ENCODE measurements at places on chromosomes 1 and 21.

DNA sequence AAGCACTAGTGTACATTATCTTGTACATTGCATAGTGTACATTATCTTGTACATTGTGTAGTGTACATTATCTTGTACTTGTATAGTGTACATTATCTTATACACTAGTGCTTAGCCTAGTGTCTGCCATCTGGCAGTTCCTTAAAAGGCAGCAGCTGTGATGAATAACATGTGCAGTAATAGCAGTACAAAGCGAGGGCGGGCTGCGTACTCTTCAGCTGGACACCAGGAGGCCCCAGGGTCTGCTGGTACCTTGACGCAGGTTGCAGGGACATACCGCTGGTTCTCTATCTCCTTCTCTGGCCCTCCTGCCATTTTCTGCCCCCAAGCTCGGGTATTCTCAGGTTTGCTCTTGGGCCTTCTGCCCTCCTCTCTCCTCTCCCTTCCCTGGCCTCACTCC is 149.6 kb downstream of the SEC16B start:
- no peak for DNase-seq

GRCh38 chr21:39377444-39378050 is 28.7 kb upstream of the HMGN1 start:
- no peak for DNase-seq

DNA sequence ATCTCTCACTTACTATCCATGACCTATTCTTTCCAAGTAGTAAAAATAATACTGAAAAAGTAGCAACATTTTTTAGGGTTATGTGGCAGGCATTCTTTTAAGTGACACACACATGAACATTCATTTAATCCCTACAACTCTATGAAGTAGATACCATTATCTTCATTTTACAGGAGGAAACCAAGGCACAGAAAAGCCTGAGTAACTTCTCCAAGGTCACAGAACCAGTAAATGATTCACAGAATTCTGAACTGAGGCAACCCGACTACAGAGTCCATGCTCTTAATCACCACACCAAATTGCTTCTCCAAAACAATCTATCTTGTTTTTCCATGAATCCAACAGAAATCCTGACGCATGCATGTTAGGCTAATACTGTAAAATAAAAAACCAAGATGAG is 17.5 kb downstream of the FUBP1 start:
- DNase-seq = no peak

- DNase-seq = no peak
Observed at GRCh38 chr21:14895792-14896191, 169.0 kb downstream of the NRIP1 start.

GRCh38 chr21:42092771-42093170 is 21.7 kb downstream of the UMODL1 start:
- no peak for DNase-seq

DNA sequence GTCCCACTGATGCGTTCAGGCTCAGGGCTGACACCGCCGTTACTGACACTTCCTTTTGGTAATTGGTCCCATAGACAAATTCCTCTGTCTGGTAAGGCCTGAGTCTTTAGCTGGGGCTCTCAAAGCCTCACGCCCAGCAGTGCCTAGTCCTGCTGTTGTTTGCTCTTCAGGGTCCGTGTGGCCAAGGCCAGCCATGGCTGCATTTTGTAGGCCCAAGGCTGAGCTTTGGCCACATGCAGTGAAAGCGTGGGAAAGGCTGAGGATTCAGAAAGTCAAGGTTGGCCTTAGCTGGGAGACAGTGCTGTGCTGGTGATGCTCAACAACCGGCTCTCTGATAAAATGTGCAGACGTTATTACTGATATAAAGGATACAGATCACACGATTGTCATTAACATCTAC is 63.5 kb upstream of the C1orf174 start:
- DNase-seq = no peak

DNA sequence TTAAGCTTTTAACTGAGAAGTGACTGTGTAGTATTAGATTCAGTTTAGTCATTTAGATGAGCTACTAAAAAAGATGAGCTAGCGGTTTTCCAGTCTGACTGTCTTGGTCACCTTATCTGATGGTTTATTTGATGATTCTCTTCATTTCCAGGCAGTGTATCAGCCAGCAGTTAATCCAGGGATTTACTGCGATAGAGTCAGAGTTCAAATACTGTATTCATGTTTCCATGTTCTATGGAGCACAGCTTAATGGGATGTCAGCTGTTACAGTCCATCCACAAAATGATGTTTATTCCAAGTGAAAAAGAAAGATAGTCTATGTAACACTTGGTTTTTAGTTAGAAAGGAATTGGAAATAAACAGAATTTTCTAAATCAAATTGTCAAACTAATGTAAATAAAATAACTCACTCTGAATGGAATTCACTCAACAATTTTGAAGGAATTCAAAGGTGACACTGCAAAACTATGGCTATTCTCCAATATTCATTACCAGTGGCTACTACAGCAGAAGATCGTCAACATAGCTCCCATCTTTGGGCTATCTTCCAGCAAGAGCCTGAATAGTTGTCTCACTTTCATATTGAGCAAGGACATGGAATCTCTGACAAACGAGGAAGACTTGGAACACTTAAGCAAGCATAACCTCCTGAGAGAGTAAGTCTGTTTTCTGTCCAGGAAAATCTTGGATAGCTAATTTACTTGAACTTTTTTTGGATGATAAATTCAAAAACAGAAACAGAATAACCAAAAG is 54.6 kb upstream of the DPT start:
- no peak for DNase-seq

DNA sequence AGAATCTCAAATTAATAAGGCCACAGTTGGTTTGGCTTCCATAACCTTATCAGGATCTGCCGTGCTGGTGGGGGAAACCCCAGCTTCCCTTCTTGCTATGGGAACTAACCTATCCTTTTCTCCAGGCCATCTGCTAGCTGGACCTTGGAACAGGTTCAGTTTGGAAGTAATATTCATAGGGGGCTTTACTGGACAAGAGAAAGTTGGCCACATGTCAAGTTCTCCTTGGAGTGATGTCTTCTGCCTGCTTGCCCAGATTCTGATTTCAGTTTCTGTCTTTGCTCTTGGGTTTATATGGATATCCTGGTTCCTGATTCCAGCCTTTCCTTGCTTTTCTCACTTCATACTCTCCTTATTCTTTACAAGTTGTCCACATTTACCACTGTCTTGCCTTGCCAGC is 279.6 kb downstream of the ASTN1 start:
- no peak for DNase-seq

DNA sequence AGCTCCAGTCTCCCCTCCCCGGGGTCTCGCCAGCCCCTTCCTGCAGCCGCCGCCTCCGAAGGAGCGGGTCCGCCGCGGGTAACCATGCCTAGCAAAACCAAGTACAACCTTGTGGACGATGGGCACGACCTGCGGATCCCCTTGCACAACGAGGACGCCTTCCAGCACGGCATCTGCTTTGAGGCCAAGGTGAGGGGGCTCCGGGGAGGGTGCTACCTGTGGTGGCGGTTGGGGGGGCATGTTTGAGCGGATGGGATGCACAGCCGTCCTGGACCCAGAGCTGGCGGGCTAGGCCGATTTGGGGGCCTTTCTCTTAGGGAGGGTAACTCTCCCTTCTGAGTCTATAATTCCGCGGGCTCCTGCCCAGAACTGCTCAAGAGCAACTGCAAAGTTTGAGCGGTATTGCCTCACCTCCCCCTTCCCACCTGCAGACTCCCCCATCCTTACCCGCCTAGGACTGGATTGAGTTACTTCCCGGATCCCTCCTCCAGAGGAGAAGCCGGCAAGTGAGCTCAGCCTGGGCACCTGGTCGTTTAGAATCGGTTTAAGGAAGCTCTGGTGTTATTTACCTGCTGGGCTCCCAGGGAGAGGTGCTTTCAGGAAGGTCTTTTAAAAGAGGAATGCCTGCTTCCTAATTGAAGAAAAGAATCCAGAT is 730 bp downstream of the NOS1AP start:
- no peak for DNase-seq

- peak; percentile 14 for DNase-seq
Observed at GRCh38 chr1:31587720-31588423, 11.6 kb downstream of the TINAGL1 start.

DNA sequence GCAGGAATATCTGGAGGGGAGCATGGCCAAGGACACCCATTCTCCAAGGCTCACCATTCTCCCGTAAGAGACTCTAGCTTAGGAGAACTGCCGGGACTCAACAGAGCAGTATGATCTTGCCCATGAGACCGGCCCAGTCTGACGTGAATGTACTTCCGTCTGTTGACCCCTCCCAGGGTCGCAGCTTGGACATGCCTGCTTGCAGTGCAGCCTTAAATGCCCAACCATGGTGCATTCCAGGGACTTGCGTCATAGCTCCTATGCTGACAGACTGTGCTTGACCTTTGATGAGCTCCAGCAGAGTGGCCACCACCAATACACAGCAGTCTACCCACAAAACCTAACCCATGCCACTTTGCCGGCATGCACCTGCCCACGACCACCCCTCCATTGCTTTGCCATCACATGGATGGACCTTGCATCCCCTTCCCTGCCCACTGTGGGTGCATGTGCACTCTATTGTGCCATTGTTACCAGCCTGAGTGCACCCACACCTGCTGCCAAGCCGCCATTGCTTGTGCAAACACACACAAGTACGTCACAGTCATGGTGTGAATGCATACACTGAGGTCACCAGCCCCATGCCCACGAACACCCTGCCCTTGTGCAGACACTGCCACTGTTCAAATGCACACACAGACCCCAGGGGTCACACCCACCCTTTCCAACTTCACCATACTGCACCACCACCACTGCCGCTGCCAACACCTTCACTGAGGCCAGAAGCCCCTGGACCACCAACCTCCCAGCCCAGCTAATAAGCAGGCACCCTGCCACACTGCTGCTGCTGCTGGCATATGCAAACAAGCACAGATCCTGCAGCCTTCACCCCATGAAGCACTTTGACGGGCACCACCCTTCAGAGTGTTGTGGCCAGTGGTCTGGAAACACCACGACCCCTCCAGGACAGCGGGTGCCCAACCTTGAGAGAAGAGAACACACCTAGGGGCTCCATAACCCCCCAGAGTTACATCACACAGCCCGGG is 1141.3 kb downstream of the BRINP3 start:
- DNase-seq = no peak

DNA sequence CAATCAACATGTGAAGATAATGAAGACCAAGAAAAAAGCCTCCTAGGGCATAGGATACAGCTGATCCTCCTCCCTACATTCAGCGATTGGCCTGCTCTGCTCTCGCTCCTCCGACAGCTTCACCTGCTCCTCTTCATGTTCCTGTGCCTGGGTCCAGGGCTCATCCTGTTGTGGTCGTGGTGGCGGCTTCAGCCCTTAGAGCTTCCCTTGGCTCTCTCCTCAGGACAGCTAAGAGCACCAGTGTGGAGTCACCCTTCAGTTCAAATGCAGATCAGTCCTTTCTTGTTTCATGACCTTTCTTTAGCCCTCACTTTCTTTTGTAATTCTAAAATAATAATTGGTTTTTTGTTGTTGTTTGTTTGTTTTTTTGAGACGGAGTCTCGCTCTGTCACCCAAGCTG is 18.7 kb downstream of the CNN3 start:
- no peak for DNase-seq

DNA sequence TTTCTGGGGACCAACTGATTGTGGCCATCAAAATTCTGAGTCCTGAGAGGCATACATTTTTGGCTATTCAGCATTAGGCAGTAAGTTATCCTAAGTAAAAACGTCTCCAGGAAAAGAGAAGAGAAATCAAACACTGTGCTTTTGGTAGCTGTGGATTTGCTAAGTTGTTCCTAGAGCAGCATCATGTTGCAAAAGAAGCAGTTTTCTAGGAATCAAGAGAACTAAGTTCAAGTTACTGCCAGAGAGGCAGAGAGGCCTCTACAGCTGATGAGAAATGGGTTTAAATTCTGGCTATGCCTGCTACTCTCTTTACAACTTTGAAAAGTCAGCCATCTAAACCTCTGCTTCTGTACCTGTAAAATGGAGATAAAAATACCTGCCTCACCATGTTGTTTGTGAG is 22.8 kb downstream of the RD3 start:
- DNase-seq = no peak

- DNase-seq = no peak
Observed at GRCh38 chr1:230487773-230488428, 61.8 kb upstream of the PGBD5 start.

GRCh38 chr1:40638097-40639036 is 27.1 kb downstream of the RIMS3 start:
- DNase-seq = no peak

- DNase-seq = no peak
Observed at GRCh38 chr1:156262461-156263287, 14.8 kb upstream of the PAQR6 start.

GRCh38 chr1:211639475-211640300 is 35.7 kb downstream of the NEK2 start:
- no peak for DNase-seq

DNA sequence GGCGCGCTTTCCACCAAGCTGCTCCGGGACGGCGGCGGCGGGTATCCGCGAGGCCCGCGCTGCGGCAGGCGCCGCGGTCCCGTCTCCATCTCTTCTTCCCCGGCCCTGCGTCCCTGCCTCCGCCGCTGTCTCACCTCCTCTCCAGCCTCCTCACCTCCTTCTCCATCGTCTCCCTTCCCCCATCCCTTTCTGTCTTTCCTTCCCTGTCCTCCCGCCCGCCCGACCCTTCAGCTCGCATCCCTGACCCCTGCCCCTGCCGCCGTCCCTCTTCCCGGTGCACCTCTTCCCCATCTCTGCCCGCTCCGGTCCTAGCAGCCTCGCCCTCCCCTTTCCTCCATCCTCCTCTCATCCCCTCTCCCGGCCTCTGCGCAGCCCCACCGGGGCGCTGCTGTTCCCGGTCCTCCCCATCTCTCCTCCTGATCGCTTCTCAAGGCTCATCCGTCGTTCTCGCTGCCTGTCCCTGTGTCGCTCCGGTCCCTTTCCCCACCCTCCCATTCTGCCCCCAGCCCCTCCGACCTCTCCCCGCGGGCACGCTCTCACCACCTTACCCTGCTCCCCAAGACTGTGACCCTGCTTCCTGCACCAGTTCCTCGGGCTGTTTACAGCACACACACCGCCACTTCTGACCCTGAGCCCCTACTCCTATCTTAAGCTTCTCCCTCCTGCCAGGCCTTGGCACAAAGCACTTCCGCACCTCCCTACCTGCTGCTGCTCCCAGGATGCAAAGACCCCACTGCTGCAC is 760 bp upstream of the NPHP4 start:
- DNase-seq = peak; percentile 43

DNA sequence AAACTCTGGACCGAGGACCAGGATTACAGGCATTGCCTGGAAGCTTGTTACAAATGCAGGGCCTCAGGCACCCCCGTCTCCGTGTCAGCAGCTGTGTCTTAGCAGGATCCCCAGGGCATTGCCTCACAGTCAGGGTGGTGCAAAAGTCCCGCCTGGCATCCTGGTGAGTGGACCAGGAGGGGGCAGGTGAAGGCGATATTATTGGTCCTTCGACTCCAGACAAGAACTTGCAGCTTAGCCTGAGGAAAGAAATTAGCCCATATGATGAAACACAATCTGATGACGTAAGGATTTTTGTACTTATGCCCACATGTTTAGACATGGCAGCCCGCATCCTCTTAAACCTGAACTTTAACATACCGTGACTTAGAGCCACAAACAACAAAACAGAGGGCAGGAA is 40.8 kb downstream of the RSPH1 start:
- DNase-seq = no peak

GRCh38 chr1:7295946-7296345 is 475.1 kb upstream of the VAMP3 start:
- DNase-seq = no peak
